ENCODE measurements at places on chromosomes 3 and 15. TPM values are rescaled to one million over a fixed set of nuclear protein-coding genes. Genes with fewer than 3 reads are reported as not detected.
A peak's percentile ranks its signal among the peaks of the same experiment; 100 is the strongest.

The KY gene
- 0.04 TPM for polyA plus RNA-seq

The MUSTN1 gene
- 35.2 TPM for polyA plus RNA-seq

The CACNA1D gene
- 11.3 TPM for polyA plus RNA-seq

The SERINC4 gene
- 0.47 TPM for polyA plus RNA-seq

The LRRC58 gene
- 2.3 TPM for polyA plus RNA-seq

The GCNT3 gene
- polyA plus RNA-seq, result 0.27 TPM

The SCN11A gene
- polyA plus RNA-seq, result 0.09 TPM

The GPR62 gene
- 0.26 TPM for polyA plus RNA-seq

The TLR9 gene
- polyA plus RNA-seq, result 0.27 TPM

The OCA2 gene
- 0.23 TPM for polyA plus RNA-seq

The KIF15 gene
- polyA plus RNA-seq, result 0.16 TPM

The FSTL1 gene
- polyA plus RNA-seq, result 7.9 TPM

The IL5RA gene
- 0.35 TPM for polyA plus RNA-seq

GRCh38 chr15:45231864-45232562, 20.0 kb upstream of the SLC28A2 start:
- DNase-seq, result no peak

- no peak for DNase-seq
Observed at GRCh38 chr3:78571486-78571885, 1196.3 kb downstream of the ROBO1 start.

GRCh38 chr3:35777065-35777464, 137.7 kb downstream of the ARPP21 start:
- DNase-seq, result no peak

- no peak for DNase-seq
Observed at GRCh38 chr3:134649106-134649705, 1.6 kb downstream of the KY start.

GRCh38 chr15:70361106-70361505, 263.4 kb upstream of the TLE3 start:
- peak; percentile 23 for DNase-seq

DNA sequence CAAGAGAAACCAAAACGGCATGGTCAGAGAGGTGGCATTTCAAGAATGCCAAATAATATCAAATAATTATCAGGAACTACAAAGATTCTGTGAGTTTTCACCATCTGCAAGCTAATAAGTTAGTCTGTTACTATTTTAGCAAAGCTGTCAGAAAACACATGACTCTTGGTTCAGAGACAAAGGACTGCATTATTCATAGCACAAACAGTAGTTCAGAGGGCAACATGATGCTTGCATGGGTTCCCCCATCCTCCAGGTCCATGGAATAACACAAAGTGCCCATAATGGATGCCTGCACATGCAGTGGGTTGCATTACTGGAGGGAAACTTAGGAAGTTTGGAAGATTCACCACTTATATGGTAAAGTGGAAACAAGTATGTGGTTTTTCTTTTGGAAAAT, 228.8 kb upstream of the ALCAM start:
- no peak for DNase-seq

- DNase-seq, result no peak
Observed at GRCh38 chr3:69299344-69299743, 86.5 kb downstream of the FRMD4B start.

- peak; percentile 88 for DNase-seq
Observed at GRCh38 chr3:64685800-64686445, 1.9 kb downstream of the ADAMTS9 start.

DNA sequence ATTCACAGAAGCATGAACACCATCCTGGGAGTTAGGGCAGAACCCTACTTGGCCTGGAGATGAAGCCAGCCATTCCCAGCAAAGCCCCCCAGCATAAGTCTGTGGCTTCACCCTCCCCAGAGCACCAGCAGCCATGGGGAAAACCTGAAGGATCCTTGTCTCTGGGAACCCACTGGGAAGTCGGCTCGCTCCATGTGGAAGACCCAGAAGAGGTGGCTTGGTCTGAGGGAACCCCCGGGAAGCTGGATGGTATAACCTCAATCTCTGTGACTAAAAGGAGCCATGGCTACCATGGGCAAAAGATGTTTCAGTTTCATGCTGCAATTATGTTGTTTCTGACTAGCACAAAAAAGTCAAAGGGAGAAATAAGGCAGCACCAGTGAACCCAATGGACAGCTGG, 11.8 kb upstream of the RPUSD3 start:
- DNase-seq, result no peak

DNA sequence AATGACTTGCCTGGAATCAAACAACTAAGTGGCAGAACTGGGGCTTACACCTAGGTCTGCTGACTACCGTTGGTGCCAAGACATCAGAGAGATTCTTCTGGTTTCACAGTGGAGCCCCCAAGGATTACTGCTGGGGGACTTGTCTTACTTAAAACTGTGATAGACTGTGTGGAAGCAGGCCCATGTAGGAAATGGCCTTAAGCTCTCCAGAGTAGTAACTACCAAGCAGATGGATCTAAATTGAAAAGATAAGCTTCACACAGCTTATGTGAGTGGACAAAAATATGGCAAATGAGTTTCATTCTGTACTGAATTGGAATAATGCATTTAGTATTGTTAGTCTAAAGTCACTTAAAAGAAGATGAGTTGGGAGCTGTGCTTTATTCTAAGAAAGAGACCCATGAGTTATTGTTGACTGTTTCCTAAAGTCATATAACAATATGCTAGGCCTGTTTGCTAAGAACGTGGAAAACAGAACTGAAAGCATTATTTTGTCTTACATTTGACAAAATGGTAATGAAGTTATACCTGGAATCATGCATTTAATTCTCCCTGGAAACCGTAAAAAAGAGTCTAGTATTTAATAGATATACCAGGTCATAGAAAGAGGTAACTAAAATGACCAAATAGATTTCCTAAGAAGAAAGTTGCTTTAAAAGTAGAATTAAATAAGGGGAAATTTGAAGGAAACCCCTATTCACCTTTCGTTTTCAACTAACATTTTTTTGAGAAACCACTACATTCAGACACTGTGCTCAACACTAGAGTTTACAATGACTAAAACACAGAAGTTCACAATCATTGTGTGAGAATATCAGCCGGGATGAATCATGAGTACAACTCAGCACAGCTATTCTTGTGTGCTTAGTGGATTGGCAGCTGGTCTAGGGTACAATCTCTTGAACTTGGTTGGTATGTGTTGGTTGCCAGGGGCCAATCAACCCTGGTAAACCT, 13.0 kb upstream of the MAPK6 start:
- no peak for DNase-seq

DNA sequence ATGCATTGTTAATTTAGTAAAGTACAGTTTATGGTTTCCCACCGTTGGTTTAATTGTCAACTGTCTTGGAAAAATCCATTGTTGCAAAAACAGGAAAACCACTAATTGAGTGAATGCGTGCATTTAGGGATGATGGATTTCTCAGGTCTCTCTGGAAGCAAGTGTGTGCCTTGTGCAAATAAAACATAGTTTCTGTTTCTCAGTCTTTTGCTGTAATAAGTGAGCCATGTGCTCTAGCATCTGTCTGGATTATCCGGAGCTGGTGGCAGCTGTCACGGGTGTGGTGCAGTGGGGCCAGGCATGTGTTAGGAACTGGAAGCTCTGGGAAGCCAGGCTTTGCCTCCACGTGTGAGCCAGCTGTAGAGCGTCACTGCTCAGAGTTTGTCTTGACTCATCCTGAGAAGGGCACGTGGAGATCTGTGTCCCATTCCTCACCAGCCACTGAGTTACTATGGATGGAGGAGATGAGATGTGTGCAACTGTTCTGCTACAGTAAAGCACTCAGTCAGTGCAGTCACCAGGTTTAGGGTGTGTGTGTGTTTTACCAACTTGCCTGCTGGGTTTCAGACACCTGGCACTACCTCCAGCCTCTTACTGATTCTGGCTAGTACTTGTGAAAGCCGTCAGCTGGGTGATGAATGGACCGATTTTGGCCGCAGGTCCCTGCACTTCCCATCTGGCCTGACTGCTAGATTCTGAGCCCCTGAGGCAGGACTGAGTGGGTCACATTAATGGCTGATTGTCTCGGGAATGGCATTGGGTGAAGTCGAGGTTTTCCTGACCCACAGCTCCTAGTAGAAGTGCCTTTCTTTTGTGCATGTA, 7.2 kb downstream of the APBA2 start:
- no peak for DNase-seq

GRCh38 chr15:42710662-42711061, 26.3 kb downstream of the CDAN1 start:
- DNase-seq, result no peak

GRCh38 chr15:94352636-94353487, 121.5 kb downstream of the MCTP2 start:
- no peak for DNase-seq

- no peak for DNase-seq
Observed at GRCh38 chr3:194282436-194283122, 68.5 kb downstream of the CPN2 start.

- DNase-seq, result no peak
Observed at GRCh38 chr3:78857494-78858111, 910.2 kb downstream of the ROBO1 start.

DNA sequence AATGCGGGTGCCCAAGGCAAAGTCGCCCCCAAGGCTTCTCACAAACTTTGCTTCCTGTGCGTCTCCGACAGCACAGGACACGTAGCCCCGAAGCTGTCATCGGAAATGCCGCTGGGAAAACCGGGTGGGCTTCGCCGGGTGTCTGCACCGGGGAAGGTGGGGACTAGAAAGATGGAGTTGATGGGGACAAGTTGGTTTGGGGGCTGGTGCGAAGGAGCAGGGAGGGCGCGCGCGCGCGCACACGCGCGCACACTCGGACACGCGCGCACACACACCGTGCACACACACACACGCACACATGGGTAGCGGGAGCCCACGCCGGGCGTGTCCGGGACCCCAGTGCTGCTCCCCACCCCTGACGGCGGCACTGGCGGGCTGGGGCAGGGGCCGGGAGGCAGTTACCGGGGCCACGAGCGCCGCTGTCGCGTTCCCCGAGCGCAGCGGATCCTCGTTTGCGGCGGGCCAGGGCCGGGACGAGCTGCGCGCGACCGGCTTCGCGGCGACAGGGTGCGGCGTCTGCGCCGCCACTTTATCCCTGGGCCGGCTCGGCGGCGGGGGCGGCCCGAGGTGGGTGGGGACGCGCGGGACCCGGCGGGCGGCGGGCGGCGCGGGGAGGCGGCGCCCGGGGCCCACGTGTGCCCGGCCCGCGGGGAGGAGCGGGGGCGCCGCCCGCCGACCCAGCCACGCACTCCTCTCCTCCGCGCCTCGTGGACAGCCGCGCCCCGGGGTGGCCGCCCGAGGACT, 539 bp upstream of the MGLL start:
- peak; percentile 38 for DNase-seq

GRCh38 chr3:106277731-106278130, 408.9 kb upstream of the CBLB start:
- no peak for DNase-seq

- DNase-seq, result no peak
Observed at GRCh38 chr3:9195390-9195789, 54.1 kb downstream of the SRGAP3 start.

GRCh38 chr3:188351648-188352047, 197.7 kb downstream of the LPP start:
- DNase-seq, result no peak

GRCh38 chr15:58232281-58233065, 94.3 kb downstream of the AQP9 start:
- DNase-seq, result no peak

- no peak for DNase-seq
Observed at GRCh38 chr3:114953800-114954199, 193.3 kb downstream of the ZBTB20 start.

DNA sequence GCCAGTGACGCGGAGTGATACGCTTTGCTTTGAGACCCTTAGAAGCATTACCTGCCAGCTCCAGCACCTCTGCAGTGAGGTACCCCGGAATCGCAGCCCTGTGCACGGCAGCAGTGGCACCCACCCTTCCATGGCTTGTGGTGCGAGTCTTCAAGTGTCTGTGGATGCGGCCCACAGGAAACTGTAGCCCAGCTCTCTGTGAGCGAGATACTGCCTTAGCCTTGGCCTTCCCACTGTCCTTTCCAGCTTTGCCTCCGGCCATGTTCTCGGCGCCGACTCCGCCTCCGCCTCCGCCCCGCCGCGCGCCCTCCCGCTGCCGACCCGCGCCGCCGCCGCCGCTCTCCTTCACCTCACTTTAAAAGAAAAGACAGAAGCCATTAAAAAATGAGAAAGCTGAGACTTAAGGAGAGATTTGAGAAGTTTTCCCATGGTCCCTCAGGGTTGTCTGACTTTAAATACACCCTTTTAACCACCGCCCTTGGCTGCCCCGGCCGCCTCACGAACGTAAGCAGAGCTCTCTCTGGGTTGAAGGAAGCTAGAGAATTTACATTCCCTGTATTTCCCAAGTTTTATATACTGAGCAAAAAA, 78.5 kb upstream of the FAM174B start:
- DNase-seq, result no peak

- DNase-seq, result no peak
Observed at GRCh38 chr3:143215059-143215458, 95.5 kb downstream of the CHST2 start.

GRCh38 chr3:10173926-10174435, 9.3 kb downstream of the IRAK2 start:
- DNase-seq, result no peak

- no peak for DNase-seq
Observed at GRCh38 chr3:37991823-37992222, 1.2 kb downstream of the VILL start.

- DNase-seq, result peak; percentile 34
Observed at GRCh38 chr3:111072031-111072921, 660 bp downstream of the NECTIN3 start.

GRCh38 chr3:13072600-13073325, 466 bp downstream of the IQSEC1 start:
- DNase-seq, result no peak

GRCh38 chr3:143120716-143121240, 1.2 kb downstream of the CHST2 start:
- DNase-seq, result peak; percentile 60

DNA sequence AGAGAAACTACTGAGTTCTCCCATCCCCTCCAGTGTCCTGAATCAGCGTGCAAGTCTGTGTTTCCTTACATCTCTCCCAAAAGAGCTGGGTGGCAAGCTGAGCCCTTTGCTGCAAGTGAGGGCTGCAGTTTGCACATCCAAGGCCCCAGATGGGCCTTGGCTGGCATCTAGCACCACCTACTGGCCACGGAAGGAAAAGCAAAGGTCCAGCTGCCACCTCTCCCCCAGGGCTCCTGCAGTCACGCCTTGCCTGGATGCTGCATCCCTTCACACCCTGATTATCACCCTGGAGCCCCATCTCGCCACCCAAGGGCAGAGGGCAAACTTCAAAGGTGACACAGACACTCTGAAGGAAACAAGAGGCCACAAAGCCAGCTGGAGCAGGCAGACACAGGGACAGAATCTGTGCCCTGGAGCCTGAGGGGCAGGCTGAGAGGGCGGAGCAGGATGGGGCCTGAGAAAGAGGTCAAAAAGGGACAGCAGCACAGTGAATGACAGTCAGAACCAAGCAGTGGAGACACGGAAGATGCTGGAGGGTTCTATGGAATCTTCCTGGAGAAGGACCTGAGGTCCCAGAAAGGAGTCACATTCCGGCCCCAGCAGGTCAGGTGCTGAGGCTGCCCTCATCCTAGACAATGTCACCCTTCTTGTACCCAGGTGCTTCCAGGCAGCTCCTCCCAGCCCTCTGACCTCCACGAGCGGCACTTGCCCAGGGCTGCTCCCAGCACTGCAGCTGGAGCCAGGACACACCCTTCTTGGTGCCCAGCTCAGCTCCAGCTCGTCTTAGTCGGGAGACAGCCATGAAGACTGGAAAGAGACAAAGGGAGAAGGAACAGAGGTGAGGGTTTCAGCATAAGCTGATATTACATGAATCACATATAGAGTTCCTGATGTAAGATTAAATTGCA, 18.3 kb upstream of the NTRK3 start:
- peak; percentile 84 for DNase-seq

GRCh38 chr3:110821586-110821985, 250.0 kb upstream of the NECTIN3 start:
- no peak for DNase-seq

All from pancreas (tissue), 10 donors.